ENCODE measurements at places on chromosomes 3 and 15. TPM values are rescaled to one million over a fixed set of nuclear protein-coding genes. Genes with fewer than 3 reads are reported as not detected.

The NANOGP8 gene
- total RNA-seq = 49.6 TPM

The TLR9 gene
- not detected for total RNA-seq

- H3K27me3 ChIP-seq = no peaks in the 10 kb centered on the region
- DNase-seq = peak; percentile 8
- no peak overlapping the region for H3K4me3 ChIP-seq
- H3K4me1 ChIP-seq = no peaks in the 10 kb centered on the region
- no peaks in the 10 kb centered on the region for H3K36me3 ChIP-seq
Observed at GRCh38 chr3:18127174-18127858, 297.8 kb downstream of the SATB1 start.

GRCh38 chr3:133487920-133488540 lies 85.5 kb upstream of the CDV3 start:
- H3K4me1 ChIP-seq = peaks cover 4% of the 10 kb centered on the region
- no peaks in the 10 kb centered on the region for H3K36me3 ChIP-seq
- H3K27me3 ChIP-seq = no peaks in the 10 kb centered on the region

DNA sequence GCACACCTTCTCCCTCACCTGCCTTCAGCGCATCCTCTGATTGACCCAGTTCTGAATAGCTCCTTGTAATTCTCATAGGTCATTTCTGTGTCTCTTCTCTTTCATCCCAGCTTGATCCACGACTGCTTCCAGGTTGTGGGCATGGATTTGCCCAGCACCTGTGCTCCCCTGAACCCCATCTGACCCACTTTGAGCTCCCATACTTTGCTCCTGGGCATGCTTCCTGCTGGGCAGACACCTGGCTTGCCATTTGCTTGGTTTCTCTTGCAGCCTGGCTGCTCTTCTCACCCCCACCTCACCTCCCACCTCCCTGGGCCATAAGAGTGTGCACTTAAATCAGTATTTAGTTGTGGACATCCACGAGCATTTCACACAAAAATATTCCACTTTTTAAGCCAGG lies 635.5 kb downstream of the TBL1XR1 start:
- no peak for DNase-seq
- H3K27me3 ChIP-seq = no peaks in the 10 kb centered on the region
- no peaks in the 10 kb centered on the region for H3K36me3 ChIP-seq
- H3K27ac ChIP-seq = no peak overlapping the region
- peaks cover 2% of the 10 kb centered on the region for H3K4me1 ChIP-seq
